ENCODE measurements at places on chromosomes 3 and 15.

GRCh38 chr3:139994891-139995290 lies 59.9 kb downstream of the CLSTN2 start:
- DNase-seq: no peak

GRCh38 chr3:14879211-14879874 lies 60.6 kb downstream of the FGD5 start:
- no peak for DNase-seq

- DNase-seq: no peak
These were observed 163.1 kb downstream of the RPLP1 start for GRCh38 chr15:69615736-69616135.

GRCh38 chr3:111012388-111013248 lies 59.0 kb upstream of the NECTIN3 start:
- DNase-seq: peak; percentile 24

DNA sequence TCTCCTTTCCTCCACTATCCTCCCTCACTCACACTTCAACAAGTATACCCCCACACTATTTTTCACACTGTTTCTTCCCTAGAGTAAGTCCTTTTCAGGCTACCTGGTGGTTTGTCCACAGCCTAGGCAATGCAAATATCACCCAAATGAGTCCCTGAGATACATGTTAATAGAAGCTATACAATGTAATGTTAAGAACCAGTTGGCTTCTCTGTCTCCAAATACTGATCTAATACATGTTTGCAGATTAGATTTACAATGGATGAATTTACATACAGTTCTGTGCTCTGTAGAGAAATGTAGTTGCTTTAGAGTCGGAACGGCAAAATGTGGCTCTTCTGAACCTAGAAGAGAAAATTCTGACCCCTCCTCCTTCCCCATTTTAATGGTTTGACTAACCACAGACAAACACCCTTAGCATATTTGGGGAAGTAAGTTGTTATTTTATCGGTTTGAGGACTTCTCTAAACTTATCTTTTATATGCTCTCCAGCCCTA lies 63.6 kb upstream of the MBNL1 start:
- no peak for DNase-seq

- no peak for DNase-seq
These were observed 282.0 kb upstream of the VEPH1 start for GRCh38 chr3:157785102-157785826.

DNA sequence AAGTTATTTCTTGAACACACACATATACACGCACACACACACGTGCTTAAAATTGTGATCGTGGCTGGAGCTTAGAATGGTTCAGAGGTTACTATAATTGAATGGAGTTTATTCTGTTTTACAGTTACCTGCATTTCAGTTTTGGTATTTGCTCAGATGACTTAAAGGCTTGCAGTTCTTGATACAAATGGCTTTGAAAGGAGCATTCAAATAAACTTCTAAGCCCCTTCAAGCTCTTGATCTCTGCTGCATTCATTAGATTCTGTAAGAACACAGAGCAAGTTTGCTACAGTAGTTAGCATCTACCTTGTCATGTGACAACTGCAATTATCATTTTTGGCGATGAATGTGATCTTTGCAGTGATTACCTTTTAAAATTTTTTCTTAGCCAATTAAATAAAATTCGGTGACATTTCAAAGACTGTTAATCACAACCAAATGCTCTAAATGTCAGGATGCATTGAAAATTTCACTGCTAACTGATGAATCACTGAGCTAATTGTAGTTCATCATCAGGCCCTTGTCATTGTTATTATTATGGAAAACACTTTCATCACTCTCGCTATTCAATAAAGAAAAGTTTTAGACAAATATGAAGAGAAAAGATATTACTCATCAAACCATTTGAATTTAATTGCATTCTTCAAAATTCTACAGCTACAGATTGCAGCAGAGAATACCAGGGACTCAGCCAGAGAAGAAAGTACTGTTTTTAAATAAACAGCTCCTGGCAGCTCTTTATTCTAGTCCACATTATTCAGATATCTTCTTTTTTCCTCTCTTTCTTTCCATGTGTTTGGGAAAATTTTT lies 296.1 kb downstream of the LRTM1 start:
- DNase-seq: no peak

DNA sequence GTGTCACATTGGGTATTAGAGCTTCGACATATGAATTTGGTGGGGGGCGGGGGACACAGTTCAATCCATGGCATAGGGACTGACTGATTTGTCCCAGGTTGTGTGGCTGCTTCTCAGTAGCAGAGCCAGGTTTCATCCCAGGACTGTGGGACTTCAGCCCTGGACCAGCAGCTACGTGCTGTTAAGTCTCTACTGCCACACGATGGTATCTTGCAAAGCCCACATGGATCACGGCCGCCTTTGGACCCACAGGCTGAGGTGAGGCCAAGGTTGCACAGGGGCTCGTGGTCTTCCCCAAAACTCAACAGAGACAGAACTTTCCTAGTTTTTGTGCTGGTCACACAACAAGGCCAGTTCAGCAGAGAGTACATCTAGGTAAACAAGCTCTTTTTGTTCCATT lies 97.4 kb downstream of the LRRK1 start:
- peak; percentile 12 for DNase-seq

DNA sequence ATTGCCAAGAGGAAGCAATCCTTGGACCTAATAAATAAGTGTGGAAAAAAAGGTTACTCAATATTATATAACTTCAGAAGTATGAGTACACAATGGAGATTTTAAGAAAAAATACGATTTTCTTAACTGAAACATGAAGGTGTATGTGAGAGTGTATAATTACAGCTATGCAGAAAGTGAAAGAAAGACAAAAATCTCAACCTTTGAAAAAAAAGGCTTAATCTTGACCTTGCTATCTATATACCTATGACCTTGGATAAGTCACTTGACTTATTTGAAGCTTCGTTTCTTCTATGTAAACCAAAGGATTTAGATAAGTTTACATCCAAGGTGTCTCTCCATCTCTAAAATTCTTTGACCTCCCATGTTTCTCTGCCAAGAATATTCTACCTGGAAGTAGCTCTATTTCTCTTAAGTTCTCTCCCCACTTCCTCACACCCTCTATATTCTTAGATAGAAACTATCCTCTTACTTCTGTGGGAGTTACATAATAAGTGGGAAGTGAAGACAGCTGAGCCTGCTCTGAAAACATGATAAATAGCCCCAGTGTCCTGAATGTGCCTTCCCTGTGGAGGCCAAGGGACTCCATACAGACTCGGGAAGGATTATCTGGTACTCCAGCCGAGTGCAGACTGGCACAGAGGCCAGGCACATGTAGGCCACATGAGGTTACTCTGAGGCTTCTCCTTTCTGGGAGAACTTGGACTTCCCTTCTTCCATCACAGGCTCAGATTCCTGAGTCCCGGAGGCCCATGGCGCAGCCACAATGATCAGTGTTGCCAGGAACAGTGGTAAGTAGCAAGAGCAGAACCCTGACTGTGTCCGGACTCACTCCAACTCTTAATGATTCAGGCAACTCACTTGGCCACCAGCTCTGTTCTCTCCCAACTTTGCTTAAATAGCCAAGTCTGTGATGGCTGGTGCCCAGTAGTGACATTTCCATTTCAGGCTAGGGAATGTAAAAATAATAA lies 166.8 kb upstream of the COL8A1 start:
- no peak for DNase-seq

DNA sequence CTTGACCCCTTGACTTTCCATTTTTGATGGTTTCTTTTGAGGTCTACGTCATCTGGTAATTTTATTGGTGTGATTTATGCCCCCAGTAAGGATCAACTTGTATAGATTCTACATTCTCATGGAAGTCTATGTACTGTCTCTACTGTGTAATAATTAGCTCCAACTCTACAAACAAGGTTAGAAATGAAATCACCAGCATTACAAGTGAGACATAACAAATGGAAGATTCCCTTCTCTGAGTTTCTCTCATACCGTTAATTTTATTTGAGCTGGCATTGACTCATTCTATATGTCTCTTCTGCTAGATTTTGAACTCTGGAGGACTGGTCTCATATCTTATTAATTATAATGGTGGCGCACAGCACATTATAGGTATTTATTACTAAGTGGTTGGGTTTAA lies 138.9 kb downstream of the LPP start:
- DNase-seq: no peak

DNA sequence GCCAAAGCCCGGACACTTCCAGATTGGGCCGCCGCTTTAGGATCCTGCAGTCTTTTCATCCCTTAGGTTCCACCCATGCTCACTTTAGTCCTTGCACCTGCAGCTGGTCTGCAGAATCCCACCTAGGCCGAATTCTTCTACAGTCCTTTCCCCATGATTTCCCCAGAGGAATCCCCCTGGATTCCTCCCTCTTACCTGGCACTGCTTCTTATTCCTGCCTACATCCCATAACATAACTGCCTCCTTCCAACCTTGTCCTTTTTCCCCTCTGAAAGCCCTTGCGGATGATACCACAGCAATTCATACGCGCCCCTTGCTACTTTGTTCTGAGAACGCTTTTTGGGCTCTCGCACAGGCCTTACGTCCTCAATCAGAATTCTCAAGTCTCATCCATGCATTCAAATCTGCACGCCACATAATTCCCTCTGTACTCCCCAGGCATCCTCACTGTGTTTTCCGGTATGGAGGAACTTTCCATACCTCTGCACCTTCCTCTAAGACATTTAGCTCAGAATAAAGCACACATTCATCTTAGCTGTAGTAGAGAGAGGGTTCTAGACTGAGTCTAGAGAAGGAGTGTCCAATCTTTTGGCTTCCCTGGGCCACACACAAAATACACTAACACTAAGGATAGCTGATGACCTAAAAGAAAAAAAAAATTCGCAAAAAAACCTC lies 619 bp downstream of the EIF2AK4 start:
- DNase-seq: no peak
